Activated CD4-positive, alpha-beta T cell treated with anti-CD3 and anti-CD28 coated beads for 48 hours (primary cell): ENCODE measurements at places on chromosomes 12 and 14.

GRCh38 chr14:21087294-21088091 lies 11.0 kb downstream of the ZNF219 start:
- DNase-seq = no peak

GRCh38 chr14:93533842-93534241 lies 103.1 kb downstream of the UNC79 start:
- no peak for DNase-seq

- DNase-seq = no peak
Measured at GRCh38 chr12:43198608-43199007, 353.4 kb downstream of the ADAMTS20 start.

DNA sequence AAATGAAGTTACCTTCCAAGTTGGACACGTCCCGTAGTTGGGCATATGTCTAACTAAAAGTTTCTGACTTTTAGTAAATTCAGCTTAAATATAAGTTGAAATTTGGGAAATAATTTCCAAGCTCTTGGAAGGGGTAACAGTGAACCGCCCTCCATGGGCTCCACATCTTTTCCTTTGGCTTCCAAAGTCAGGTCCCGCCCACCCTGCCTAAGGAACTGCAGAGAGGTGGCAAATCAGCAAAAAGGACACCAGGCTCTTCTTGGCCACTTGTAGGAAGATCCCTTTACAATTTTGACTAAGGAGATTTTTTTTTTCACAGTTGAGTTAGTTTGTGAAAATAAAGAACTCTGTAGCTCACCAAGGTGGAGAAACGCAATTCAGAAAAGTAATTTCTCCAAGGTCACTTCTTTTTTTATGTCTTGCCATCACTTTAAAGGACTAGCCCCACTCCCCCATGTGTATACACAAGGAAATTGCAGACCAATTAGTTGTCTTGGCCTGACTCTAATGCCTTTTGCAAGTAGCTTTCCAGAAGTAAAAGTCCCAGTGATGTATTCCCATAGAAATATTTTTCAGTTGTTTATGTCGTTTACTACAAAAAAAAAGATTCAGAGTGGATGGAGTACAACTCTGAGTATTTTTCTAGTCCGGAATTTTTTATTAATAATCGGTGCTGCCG lies 181.2 kb downstream of the PELI2 start:
- DNase-seq = no peak

DNA sequence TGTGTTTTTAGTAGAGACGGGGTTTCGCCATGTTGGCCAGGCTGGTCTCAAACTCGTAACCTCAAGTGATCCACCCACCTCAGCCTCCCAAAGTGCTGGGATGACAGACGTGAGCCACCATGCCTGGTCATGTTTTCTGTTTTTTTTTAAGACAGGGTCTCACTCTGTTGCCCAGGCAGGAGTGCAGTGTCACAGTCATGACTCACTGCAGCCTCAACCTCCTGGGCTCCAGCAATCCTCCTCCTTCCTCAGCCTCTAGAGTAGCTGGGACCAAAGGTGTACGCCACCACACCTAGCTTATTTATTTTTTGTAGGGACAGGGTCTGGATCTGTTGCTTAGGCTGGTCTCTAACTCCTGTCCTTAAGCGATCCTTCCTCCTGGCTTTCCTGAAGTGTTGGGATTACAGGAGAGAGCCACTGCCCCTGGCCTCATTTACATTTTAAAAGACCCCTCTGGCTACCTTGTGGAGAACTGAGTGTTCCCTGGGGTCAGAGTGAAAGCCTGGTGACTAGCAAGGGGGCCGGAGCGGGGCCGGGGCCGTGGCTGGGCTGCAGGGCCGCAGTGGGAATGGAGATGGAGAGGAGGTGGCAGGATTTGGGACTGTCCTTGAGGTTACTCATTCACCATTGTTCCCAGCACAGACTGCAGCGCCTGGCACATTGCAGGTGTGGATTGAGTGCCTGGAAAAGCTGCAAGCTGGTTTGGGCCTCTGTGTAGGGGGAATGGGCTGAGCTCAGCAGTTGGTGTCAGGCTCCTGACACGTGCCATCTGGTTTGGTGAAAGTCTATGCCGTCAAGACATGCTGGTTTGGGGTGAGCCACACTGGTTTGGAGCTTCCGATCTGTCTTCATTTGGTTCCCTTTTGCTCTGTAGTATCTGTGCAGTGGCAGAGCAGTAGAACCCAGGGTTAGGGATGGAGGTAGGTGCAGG lies 18.1 kb downstream of the KMT5A start:
- no peak for DNase-seq

GRCh38 chr12:102029141-102029540 lies 32.6 kb downstream of the WASHC3 start:
- DNase-seq = no peak

- DNase-seq = no peak
Measured at GRCh38 chr12:121175383-121176119, 34.4 kb upstream of the P2RX4 start.

DNA sequence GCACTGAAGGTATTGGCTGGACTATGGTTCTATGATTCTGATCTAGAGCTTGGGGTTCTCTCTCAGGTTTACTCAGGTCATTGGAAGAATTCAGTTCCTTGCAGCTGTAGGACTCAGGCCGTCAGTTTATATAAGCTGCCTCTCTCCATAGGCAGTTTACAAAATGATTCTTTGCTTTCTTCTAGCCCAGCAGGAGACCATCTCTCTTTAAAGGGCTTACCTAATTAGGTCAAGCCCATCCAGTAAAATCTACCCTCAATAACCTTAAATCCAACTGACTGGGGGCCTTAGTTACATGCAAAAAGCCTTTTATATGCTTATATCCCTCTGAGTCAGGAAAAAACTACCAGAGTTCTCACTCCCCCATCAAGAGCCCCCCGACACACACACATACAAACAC lies 80.5 kb upstream of the GARIN6 start:
- no peak for DNase-seq

DNA sequence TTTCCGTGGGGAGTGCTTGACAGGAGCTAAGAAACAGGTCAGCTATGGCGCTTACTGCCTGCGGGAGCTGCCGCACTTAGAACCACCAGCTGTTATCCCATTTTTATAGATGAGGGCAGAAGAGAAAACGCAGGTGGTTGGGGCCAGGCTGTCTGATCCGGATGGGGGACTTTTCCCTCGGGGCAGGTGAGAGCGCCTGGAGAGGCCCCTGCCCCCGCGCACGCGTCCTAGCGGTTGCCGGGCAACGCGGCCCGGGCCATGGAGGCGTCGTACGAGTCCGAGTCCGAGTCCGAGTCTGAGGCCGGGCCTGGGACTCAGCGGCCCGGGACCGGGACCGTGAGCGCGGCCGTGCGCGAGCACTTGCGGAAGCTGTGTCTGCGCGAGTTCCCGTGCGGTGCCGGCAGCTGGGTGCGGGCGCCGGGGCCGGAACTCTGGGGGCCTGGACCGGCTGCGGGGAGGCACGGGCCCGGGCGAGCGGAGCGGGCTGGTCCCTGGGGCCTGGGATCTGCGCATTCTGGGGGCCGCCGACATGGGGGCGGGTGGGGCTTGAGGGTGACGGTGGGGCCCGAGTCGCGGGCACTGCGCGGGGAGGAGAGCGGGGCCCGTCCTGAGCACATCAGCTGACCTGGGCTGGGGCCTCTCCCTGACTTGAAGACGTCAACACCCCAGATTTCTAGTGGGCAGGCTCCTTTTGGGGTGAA lies at the start of gene LRRC43:
LRRC43 (plus strand) TSS at position 237 of the 701 bp plus-strand sequence; CDS start at position 259, 22 bp downstream.
- DNase-seq = peak; percentile 32

- DNase-seq = no peak
Measured at GRCh38 chr12:103100257-103100831, 142.9 kb downstream of the ASCL1 start.

DNA sequence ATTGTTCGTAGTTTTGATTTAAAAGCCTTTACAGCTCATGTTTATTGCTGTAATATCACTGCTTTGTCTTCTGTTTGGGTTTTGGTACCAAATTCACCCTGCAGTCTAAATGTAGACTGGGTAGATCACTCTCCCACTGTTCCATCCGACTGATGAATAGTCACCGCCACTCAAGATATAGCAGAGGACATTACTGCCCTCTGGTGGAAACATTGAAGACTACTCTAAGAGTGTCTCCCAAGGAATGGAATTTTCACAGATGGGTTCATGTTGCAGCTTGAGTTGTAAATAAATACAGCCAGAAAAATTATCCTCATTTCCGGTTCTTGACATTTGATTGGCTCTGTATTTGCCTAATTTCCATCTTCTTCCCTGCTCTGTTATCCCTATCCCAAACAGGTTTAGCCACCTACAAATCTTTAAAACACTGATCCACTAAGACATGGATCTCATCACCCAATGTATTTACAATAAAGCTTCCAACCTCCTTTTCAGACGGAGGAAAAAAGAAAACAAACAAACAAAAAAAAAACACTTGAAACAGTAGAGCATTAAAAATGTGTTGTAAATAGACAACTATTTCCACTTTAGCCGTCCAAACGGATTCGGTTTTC lies 198.3 kb upstream of the CPNE8 start:
- no peak for DNase-seq

GRCh38 chr14:77264466-77265186 lies 6.4 kb downstream of the NGB start:
- DNase-seq = no peak

GRCh38 chr12:111768159-111768895 lies 1.6 kb downstream of the ALDH2 start:
- no peak for DNase-seq

- DNase-seq = no peak
Measured at GRCh38 chr12:19244312-19244711, 114.8 kb downstream of the PLEKHA5 start.

DNA sequence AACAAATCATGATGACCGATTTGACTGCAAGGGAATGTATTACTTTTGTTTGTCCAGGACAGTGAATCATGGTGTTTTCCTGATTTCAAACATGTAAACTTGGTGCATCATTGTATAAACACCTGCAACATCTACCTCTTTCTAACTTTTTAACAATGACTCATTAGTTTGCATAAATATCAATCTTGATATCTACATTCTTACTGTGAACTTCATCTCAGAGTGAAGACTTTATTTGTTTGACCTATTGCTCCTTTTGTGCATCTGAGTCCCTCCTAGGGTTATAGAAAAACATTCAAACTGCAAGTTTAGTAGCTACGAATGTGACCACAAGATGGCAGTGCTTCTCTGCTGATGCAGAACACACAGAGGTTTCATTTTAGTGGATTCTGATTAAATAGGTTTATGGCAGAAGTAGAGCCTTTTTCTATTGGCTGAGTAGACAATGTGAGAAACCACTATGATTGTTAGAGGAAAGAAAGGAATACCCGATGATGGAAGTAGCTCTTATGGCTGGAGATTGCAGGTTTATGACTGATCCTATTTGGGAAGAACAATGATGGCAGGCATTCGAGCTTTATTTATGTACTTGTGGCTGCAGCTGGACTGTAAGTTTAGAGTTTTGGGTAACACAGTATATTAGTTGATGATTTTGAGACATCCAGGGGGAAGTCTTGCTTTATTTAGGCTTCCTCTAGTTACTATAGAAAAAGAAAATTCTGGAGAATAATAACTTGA lies 244.2 kb upstream of the OR4E1 start:
- DNase-seq = peak; percentile 67

- no peak for DNase-seq
Measured at GRCh38 chr12:93135286-93136239, 206.5 kb upstream of the EEA1 start.

- no peak for DNase-seq
Measured at GRCh38 chr12:13436696-13437391, 240.3 kb downstream of the EMP1 start.

DNA sequence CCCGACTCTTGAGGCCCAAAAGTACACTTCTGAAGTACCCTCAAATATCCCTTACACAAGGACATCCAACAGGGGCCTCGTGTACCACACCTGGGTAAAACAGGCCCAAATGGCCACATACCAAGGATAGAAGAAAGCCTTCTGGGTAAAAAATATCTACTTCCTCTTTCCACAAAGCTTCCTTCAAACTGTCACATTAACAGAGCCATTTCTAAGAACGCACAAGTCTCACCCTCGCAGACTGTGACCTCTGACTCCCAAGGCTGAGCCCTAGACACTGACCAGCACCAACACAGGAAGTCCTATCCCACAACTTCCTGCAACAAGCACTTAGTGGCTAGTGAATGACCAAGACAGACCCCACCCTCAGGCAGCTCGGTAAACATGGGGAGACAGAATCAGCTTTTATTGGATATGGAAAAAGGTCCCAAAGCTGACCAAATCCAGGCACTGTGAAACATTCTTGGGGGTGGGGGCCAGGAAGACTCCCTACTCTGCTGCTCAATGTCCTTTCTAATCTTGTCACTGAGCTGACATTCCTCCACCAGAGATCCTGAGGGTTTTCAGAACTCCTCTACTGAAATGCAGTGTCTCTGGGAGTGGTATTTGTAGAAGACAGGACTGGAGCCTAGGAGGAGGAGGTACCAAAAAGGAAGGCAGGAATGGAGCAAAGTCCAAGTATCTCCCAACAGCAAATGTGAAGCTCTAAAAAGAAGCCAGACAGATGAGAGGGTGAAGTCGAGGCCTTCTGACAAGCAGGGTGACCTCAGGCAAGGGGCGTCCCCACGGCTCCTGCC lies 15.9 kb downstream of the KCTD10 start:
- no peak for DNase-seq

DNA sequence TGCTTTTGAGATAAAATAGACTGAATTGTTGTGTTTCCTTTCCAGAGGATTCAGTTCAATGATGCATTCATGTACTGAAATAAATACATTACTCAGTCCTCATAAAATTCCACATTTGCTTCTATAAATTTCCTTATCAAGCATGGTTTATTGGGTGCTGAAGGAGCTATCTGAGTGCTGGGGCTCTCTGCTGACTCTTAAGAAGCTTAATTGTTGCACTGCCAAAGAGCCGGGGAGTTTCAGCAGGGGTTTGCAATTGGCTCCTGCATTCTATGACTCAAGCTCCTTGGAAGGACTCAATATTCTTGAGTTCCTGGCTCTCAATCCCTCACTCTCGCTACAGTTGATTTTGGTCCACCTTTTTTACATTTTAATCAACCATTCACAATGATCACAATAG lies 69.8 kb upstream of the PYGL start:
- no peak for DNase-seq

- no peak for DNase-seq
Measured at GRCh38 chr14:104805326-104805678, 4.4 kb downstream of the ZBTB42 start.

- no peak for DNase-seq
Measured at GRCh38 chr12:32366714-32367113, 32.6 kb upstream of the FGD4 start.

DNA sequence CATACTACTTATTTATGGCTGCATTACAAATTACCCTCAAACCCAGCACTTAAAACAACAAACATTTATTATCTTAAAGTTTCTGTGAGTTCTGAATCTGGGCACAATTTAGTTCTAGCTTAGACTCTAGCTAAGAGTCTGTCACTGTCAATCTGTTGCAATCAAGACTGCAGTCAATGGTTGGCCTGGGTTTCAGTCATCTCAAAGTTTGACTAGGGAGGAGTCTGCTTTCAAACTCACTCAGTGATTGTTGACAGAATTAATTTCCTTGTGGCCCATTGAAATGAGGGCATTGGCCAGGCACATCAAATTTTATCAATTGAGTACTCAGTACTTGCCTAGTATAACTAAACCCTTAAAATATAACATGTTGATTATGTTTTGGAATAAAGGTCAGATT lies 51.6 kb downstream of the ARID2 start:
- DNase-seq = no peak
